ENCODE measurements at places on chromosomes 7 and 10.

- no peak for DNase-seq
Measured at GRCh38 chr10:121158988-121159579, 307.9 kb downstream of the WDR11 start.

- no peak for DNase-seq
Measured at GRCh38 chr7:50531401-50531911, 33.7 kb downstream of the DDC start.

GRCh38 chr7:37438906-37439652, 9.6 kb downstream of the ELMO1 start:
- DNase-seq = no peak

- no peak for DNase-seq
Measured at GRCh38 chr10:28459453-28460144, 73.3 kb upstream of the WAC start.

DNA sequence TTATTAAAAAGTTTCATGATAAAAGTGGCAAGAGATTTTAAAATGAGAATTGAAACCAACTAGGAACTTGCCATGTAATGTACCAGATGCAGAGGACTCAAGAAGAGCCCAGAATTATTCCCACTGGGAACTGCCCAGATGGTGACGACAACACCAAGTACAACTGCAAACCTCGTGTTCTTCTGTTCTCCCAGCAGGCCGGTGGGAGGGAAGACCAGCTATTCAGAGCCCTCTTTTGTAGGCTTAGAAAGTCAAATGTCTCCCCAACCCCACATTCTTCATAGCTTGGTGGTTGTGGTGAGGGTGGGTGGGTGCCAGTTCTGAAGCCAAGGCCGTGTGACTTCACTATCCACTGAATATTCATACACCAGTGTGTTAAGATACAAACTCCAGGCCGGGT, 54.3 kb upstream of the ITGB1 start:
- no peak for DNase-seq

DNA sequence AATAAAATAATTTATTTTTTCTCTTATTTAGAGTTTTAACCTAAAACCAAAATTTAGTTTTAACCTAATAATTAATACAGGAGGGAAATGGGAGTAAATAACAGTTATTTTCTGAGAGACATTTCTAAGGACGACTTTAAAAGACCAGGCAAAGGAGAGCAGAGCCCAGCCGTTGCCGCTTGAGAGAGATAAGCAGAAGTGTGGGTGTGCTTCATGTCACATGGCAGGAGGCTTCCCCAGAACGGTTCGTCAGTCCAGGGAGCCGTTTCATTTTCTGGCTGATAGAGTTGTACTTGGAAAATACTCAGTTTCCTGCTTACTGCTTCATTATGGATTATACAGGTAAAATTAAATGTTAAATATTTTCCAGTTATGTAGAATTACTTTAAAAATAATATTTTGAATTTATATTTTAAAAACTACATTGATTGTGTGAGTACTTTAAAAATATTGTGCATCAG, 61.4 kb downstream of the ST7 start:
- no peak for DNase-seq

DNA sequence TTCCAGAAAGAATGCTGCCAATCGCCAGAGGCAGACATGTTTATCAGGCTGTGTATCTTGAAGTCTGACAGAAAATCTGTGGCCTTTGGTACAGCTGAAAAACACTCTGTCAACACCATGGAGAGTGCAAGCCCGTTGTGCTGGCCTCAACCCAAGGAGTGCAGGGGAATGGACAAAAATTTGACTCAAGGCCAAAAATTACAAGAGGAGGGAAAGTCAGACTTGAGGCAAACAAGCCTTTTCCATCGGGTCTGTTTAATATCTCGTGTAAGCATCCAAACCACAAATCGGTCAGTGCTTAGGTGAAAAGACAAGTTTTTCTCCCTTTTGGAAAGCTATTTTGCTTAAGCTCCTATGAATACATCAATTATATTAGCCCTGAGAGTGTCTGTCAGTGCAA, 305.3 kb upstream of the NFE2L3 start:
- DNase-seq = no peak

DNA sequence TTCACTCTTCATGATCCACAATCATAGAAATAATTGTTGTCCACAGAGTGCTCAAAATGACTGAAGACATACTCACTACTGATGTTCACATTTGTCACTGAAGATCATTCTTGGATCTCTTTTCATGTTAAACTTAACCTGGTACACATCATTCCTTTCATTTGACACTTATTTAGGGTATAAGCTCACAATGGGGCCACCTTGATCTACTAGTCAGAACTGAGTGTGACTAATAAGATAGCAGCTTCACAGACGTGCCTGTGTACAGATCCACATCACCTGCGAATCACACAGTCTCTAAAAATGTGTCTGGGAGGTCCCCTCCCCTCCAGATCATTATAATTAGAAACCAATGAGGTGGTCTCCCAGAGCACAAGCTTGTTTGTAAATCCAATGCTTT, 21.8 kb downstream of the GAD2 start:
- DNase-seq = no peak

DNA sequence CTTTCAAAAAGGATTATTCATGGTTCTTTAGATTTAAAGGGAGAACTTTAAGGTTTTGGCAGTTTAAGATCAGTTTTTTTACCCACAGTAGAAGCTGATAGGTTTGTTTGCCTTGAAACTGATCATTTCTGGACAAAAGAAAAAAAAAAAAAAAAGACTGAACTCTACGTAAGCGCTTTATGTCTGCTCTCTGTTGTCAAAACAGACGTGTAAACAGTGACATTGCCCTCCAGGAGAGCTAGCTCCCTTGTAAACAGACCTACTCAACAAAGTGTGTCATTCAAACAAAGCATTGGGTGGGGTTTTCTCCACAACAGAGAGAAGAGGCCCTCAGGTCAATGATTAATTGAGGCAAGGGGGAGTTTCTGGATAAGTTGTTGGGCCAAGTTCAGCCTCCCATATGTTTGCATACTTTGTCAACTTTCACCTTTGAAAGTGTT, 568.1 kb upstream of the LRRN3 start:
- no peak for DNase-seq

GRCh38 chr10:132840698-132841614, 55.0 kb upstream of the NKX6-2 start:
- DNase-seq = no peak

DNA sequence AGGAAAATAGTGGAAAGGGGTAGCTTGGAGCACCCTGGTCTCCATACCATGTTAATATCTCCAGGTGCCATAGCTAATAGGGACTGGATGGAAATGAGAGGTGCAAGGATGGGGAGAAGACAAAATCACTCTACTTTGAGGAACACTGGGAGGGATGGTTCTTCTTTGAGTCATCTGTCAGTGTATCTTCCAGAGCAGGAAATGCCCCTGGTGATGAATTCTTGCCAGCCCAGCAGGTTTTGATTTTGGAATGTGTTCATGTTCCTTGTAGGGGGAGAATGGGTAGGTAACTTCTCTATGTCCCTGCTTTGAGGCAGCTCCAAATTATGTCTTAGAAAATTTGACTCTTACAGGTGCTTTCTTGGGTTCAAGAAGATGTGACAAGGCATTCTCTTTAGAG, 177.0 kb upstream of the GLI3 start:
- no peak for DNase-seq

DNA sequence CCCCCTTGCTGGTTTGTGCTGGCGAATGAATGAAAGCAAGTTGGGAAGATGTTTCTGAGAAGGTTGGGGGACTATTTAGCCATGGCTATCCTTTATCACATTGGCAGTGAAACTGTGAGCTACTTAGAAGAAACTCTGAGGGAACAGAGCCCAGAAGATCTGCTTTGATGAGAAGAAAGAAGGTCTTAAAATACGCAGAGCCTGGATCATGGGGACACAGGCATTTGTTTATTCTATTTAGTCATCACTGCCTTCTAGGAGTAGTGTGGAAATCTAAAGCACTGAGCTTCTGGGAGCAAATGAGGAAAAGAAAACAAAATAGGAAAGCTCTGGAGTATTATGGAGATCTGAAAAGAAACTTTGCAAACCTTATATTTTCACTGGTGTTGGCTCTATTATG, 28.5 kb downstream of the CPED1 start:
- DNase-seq = no peak
